ENCODE measurements at places on chromosomes 2 and 18.

DNA sequence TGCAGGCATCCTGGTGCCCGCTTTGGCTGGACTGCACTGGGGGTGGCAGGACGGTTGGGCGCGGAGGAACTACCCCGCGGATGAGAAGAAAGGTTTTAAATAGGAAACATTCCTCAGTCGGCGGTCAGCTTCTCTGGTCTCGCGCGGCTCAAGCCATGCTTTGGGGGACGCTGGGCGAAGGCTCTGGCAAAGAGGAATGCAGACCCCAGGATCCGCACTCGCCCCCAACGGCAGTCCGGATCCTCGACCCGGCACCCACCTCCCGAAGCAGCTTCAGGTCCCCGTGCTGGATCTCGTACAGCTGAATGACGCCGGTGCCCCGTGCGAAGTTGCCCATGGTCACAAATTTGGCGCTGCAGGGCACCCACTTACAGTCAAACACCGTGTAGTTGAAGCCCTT is 686 bp upstream of the PNO1 start:
- DNase-seq: no peak

DNA sequence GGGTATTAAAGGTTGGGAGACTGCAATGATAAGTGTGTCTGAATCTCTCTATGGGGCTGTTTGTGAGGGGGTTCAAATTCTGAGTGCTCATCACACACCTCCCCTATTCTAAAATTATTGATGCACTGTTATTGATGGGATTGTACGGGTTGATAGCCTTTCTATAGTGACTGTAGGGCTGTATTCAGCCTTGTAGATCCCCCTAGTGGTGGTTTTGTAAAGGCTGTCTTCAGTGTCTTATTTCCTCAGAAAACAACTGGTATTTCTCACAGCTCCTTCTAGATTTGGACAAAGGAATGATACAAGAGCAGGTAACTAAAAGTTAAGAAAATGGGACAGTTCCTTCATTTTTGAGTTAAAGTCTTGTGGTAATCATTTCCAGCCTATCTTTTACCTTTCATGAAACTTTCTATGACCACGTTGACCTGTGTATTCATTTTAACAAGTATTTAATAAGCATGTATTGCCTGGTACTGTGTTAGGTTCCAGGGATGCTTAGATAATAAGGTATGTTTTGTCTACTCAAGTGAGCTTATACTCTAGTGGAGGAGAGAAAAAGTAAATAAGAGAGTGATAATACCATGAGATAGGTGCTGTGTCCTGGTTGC is 21.2 kb downstream of the SMAD4 start:
- DNase-seq: no peak

DNA sequence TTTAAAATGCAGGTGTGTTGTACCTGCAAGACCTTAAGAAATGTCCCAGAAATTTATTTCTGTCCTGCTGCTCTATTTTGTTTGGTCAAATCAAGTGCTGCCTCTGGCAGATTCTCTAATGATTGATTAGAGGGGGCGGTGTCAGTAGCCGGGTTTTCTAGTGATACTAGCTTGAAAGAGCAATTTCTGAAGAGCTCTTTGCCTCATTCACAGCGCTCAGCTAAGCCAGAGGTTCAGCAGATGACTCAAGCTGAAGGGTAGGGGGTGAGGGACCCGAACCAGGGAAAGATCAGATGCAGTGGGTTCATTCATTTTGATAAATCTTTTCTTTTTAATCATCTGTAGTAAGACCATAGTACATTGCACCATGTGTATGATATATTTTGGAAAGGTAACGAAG is 15.0 kb downstream of the ZBTB7C start:
- no peak for DNase-seq

DNA sequence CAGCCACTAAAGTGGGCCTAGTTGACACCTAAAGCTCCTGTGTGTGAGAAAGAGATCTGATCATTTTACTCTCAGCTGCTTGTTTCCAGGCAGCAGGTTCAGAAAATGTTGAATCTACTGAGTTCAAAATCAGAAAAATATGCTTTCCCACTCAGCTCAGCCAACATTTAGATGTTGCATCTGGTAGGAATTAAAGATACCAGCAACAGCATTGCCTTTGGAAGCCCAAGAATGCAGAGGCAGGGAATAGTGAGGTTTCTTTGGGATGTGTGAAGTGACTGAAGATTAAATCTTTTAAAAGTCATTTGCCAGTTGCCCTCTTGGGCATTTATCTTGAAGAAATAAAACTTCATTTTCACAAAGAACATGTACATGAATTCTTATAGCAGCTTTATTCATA is 33.9 kb upstream of the DOCK10 start:
- no peak for DNase-seq

DNA sequence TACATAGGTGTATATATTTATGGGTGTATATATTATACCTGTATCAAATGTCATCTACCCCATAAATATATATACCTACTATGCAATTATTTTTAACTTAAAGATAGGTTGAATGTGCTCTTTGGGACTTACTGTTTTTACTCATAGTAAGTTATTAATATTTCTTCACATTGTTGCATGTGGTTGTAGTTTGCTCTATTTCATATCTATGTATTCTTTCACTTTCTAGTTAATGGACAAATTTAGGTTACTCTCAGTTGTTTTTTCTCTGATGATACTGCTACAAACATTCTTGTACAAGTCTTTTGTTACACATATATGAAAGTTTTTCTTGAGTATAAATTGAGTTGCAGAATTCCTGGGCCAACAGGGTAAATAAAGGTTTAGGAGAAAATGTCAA is 601.8 kb upstream of the ID2 start:
- DNase-seq: no peak

GRCh38 chr2:65413610-65414009 is 18.8 kb downstream of the SPRED2 start:
- DNase-seq: no peak

GRCh38 chr2:20164061-20164733 is 60.7 kb downstream of the SDC1 start:
- no peak for DNase-seq

GRCh38 chr2:136238286-136239078 is 120.5 kb upstream of the CXCR4 start:
- DNase-seq: no peak

All from stimulated activated CD4-positive, alpha-beta T cell treated with anti-CD3 and anti-CD28 coated beads, Interleukin-1b, Interleukin-23, amount 100 ng/mL, for 24 hours (primary cell).